Activated T-helper 1 cell treated with anti-CD3 and anti-CD28 coated beads, Interleukin-12 subunit alpha, Interleukin-12 subunit beta, Interleukin-2, Interleukin-4 antibody, amounts not matched to agents 30 ng/mL and 10 ng/mL and 1 ng/mL, durations not matched to agents 14 hours and 24 hours and 36 hours (primary cell): ENCODE measurements at places on chromosomes 4 and X.

- no peak for DNase-seq
Observed at GRCh38 chrX:130829526-130830515, 73.2 kb downstream of the ENOX2 start.

GRCh38 chr4:9921326-9921725, 100.0 kb downstream of the SLC2A9 start:
- no peak for DNase-seq

- DNase-seq: no peak
Observed at GRCh38 chr4:184310881-184311709, 93.4 kb upstream of the ENPP6 start.

- no peak for DNase-seq
Observed at GRCh38 chrX:5976332-5976731, 252.3 kb downstream of the NLGN4X start.
